Chondrocyte (in vitro differentiated cells): ENCODE measurements at places on chromosomes 7 and 10.

GRCh38 chr10:20247891-20248708 lies 431.9 kb downstream of the PLXDC2 start:
- no peak for DNase-seq
- peaks cover 7% of the 10 kb centered on the region for H3K4me1 ChIP-seq
- no peak overlapping the region for H3K27ac ChIP-seq
- H3K36me3 ChIP-seq: peaks cover 27% of the 10 kb centered on the region
- H3K27me3 ChIP-seq: no peaks in the 10 kb centered on the region
- no peak overlapping the region for H3K4me3 ChIP-seq

GRCh38 chr10:68871731-68872342 lies 29.3 kb upstream of the DDX50 start:
- H3K36me3 ChIP-seq: peaks cover 1% of the 10 kb centered on the region
- peaks cover 38% of the 10 kb centered on the region for H3K4me1 ChIP-seq
- H3K27ac ChIP-seq: peak overlapping the region; percentile 96
- H3K4me3 ChIP-seq: peak overlapping the region; percentile 35
- no peak for DNase-seq

- H3K4me3 ChIP-seq: no peak overlapping the region
- peaks cover 30% of the 10 kb centered on the region for H3K4me1 ChIP-seq
Observed at GRCh38 chr10:13039761-13040160, 38.2 kb upstream of the CCDC3 start.

DNA sequence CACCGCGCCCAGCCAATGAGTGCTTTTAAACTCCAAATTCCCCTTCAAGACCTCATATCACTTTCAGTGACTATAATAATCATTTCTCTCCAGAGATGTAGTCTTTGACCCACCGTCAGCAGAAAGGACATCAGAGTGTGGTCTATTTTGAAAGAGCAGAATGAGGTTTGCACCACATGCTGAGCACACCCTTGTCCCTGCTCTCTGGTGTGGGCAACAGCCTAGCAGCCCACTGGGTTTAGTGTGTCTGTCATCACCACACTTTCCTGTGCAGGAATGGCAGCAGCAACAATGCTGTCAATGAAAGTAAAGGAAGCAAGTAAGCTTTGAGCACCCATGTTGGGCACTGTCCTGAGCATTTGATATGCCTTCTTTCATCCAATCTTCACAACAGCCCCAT lies 122.4 kb downstream of the PLXNA4 start:
- H3K27me3 ChIP-seq: no peaks in the 10 kb centered on the region
- peaks cover 13% of the 10 kb centered on the region for H3K4me1 ChIP-seq
- H3K27ac ChIP-seq: no peak overlapping the region
- H3K4me3 ChIP-seq: no peak overlapping the region
- no peak for DNase-seq
- H3K36me3 ChIP-seq: no peaks in the 10 kb centered on the region

- no peaks in the 10 kb centered on the region for H3K36me3 ChIP-seq
- no peak overlapping the region for H3K27ac ChIP-seq
- H3K4me1 ChIP-seq: peaks cover 21% of the 10 kb centered on the region
- no peak for DNase-seq
Observed at GRCh38 chr10:118865998-118866693, 111.4 kb upstream of the CACUL1 start.

DNA sequence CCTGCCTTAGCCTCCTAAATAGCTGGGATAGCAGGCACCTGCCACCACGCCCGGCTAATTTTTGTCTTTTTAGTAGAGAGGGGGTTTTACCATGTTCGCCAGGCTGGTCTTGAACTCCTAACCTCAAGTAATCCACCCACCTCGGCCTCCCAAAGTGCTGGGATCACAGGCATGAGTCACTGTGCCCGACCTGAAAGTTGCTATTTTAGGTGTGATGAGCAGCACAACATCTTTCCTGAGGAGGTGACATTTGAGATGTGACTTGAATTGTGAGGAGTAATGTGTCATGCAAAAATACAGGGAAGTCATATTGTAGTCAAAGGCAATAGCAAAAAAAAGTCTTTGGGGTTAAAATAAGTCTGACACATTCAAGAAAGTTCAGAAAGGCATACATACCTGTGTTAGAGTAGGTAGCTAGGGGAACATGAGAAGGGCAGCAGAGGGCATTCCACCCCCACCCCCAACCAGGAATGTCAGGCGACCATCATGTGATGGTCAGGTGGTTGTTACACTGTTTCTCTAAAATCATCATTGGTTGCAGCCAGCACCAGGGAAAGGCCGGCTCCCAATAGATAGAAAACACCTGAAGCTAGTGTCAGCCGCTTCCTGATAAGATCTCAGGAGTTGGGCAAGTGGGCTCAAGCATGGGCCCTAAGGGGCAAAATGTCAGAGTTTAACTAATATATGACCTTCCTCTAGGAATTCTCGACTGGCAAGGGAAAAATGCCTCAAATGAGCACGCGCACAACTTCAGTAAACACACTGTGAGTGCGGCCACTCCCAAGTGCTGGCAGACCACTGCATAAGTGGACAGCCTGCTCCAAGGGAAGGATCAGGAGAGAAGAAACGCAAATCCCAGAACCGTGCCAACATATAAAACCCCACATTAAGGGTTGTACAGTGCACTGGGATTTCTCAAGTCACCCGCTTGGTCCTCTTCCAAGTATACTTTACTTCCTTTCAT lies at the start of gene TACC2:
TSS of gene TACC2 (plus strand) at position 803 of the 964 bp plus-strand sequence. CDS start 32,819 bp downstream, outside the sequence.
- peaks cover 6% of the 10 kb centered on the region for H3K4me1 ChIP-seq
- H3K27me3 ChIP-seq: no peaks in the 10 kb centered on the region
- H3K36me3 ChIP-seq: peaks cover 4% of the 10 kb centered on the region

DNA sequence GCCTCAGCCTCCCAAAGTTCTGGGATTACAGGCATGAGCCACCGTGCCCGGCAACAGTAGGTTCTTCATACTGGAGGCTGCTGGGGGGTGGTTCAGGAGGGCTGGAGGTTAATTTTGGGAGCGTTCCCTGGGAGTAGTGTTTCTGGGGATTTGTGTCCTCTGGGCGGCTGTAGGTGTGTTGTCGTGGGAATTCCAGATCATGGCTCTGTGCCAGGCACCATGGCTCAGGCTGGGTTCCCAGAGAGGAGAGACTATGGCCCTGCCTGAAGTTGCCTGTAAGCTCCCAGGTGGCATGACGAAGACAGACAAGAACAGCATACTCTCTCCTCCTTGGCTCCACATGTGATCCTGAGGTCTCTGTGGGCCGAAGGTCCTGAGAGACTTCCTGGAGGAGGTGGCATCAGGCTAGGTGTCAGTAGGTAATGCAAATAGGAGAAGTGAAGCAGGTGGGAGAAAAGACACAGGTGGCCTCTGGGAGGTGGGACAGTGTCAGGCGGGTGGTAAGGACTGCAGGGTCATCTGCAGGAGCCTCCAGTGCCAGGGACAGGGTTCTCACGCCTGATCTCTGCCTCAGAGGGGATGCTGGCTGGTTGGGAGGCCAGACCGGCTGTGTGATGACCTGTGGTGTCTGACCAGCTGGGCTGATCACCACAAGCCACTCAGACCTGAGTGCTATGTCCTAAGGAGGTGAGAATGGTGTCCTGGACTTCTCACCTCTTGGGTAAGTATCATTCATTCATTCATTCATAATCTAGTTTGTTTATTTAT lies 18.7 kb downstream of the CLIP2 start:
- peaks cover 25% of the 10 kb centered on the region for H3K4me1 ChIP-seq
- no peak for DNase-seq
- H3K36me3 ChIP-seq: no peaks in the 10 kb centered on the region
- no peak overlapping the region for H3K4me3 ChIP-seq
- H3K27me3 ChIP-seq: no peaks in the 10 kb centered on the region

- no peak overlapping the region for H3K27ac ChIP-seq
- peaks cover 3% of the 10 kb centered on the region for H3K27me3 ChIP-seq
- no peak overlapping the region for H3K4me3 ChIP-seq
- DNase-seq: no peak
- no peaks in the 10 kb centered on the region for H3K4me1 ChIP-seq
Observed at GRCh38 chr10:17375936-17376584, 78.3 kb downstream of the ST8SIA6 start.

DNA sequence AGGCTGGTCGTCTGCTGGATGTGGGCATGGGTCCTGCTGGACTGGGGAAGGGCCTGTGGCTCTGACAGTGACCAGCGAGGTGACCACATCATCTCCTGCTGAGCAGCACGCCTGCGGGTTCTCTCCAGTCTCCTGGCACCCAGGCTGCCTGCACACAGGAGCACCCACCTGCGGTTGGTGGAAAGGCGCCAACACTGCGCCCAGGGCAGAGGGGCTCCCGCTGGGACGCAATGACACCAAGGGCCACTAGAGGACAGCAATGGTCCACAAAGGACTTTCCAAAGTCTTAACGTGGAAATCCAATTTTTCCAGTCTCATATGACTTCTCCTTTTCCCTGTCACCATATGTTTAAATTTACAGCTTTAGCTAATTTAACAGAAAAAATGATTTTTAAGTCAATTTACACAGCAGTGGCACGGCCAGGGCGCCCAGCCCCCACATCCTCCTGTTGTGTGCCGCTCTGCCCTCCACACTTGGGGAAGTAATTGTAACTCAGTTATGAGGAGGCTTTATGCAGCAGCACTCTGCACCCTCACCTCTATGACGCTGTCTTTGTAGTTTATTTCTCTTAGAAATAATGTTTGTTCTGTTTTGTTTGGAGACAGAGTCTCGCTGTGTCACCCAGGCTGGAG lies 38.1 kb downstream of the CFAP46 start:
- peaks cover 12% of the 10 kb centered on the region for H3K36me3 ChIP-seq
- peak; percentile 61 for DNase-seq
- no peak overlapping the region for H3K4me3 ChIP-seq
- H3K27ac ChIP-seq: no peak overlapping the region
- H3K27me3 ChIP-seq: peaks cover 30% of the 10 kb centered on the region

DNA sequence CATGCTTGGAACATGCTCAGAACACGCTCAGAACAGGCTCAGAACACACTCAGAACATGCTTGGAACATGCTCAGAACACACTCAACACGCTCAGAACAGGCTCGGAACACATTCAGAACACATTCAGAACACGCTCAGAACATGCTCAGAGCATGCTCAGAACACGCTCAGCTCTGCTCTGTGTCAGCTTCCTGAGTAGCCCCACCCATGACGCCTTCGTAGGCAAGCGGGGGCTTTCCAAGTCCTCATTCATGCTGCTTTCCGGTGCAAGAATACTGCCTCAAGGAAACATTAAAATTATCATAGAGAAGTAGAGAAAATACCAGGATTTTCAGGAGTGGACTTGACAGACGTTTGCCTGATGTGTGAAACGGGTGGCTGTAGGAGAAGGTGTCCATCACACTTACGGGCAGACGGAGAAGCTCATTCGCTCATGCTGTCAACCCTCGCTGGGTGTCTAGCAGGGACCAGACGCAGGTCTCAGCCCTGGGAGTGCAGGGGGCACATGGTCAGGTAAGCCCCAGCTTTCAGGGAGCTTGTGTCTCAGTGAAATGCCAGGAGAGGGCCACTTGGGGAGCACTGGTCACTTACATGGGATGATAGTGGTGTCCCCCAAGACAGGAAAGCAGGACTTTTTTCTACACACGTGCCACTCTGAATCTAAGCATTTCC lies 24.7 kb downstream of the EN2 start:
- DNase-seq: no peak
- no peaks in the 10 kb centered on the region for H3K4me1 ChIP-seq
- peaks cover 57% of the 10 kb centered on the region for H3K27me3 ChIP-seq
- no peaks in the 10 kb centered on the region for H3K36me3 ChIP-seq

GRCh38 chr7:18520450-18521235 lies 25.1 kb downstream of the HDAC9 start:
- no peaks in the 10 kb centered on the region for H3K27me3 ChIP-seq
- H3K27ac ChIP-seq: peak overlapping the region; percentile 69
- DNase-seq: no peak
- peak overlapping the region; percentile 9 for H3K4me3 ChIP-seq
- no peaks in the 10 kb centered on the region for H3K36me3 ChIP-seq

GRCh38 chr10:104614245-104614831 lies 26.8 kb upstream of the SORCS3 start:
- DNase-seq: no peak
- H3K27ac ChIP-seq: no peak overlapping the region
- H3K4me1 ChIP-seq: no peaks in the 10 kb centered on the region
- peaks cover 4% of the 10 kb centered on the region for H3K27me3 ChIP-seq

DNA sequence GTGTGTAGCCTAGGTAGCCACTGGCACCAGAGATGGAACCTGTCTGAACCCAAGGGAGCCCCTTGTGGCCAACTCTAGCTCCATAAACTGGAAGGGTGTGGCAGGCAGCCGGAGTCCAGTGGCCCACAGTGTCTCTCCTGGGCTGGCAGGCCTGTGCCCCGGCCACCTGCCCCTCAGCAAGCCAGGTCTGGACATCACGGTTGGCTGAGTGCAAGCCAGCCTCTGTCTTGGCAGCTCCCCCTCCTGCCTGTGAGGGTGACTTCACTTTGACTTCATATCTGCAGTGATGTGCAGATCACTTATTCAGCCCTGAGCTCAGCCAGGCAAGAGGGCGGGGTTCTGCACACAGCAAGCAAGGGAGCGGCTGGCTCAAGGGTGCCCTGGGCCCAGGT lies 1.3 kb upstream of the RET start:
- peak; percentile 81 for DNase-seq
- no peaks in the 10 kb centered on the region for H3K36me3 ChIP-seq
- H3K27me3 ChIP-seq: peaks cover 57% of the 10 kb centered on the region
- H3K27ac ChIP-seq: no peak overlapping the region
- no peak overlapping the region for H3K4me3 ChIP-seq

DNA sequence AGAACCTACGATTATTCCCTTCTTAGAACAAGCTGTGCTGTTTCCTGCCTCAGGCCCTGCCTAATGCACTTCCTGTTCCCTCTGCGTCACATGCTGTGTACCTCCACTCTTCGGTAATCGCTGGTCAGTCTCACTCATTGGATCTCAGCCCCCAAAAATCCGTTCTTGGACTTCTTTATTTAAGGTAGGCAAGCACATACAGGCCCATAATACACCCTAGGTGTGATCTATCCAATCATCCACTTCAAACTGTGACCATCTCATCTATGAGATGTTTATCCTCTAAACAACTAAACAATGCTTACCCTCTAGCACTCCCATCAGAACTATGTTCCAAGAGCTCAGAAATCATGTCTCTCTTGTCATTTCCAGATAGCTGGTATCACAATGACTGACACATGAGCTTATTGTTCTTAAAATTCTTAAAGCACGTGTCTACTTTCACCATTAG lies 83.9 kb downstream of the CADPS2 start:
- no peak overlapping the region for H3K27ac ChIP-seq
- no peak for DNase-seq
- no peaks in the 10 kb centered on the region for H3K4me1 ChIP-seq
- H3K36me3 ChIP-seq: no peaks in the 10 kb centered on the region
- peaks cover 4% of the 10 kb centered on the region for H3K27me3 ChIP-seq

- peak overlapping the region; percentile 19 for H3K27ac ChIP-seq
- H3K4me3 ChIP-seq: peak overlapping the region; percentile 40
- peaks cover 29% of the 10 kb centered on the region for H3K27me3 ChIP-seq
- DNase-seq: no peak
Observed at GRCh38 chr10:17348501-17349349, 105.7 kb downstream of the ST8SIA6 start.

- H3K27me3 ChIP-seq: peaks cover 92% of the 10 kb centered on the region
- H3K4me1 ChIP-seq: peaks cover 52% of the 10 kb centered on the region
- H3K27ac ChIP-seq: no peak overlapping the region
Observed at GRCh38 chr7:97018126-97018601, 6.5 kb downstream of the DLX5 start.

GRCh38 chr10:63976538-63976937 lies 455.3 kb downstream of the REEP3 start:
- H3K4me1 ChIP-seq: no peaks in the 10 kb centered on the region
- no peak for DNase-seq
- H3K27me3 ChIP-seq: peaks cover 6% of the 10 kb centered on the region
- H3K36me3 ChIP-seq: no peaks in the 10 kb centered on the region
- H3K4me3 ChIP-seq: no peak overlapping the region
- no peak overlapping the region for H3K27ac ChIP-seq
